Activated naive CD8-positive, alpha-beta T cell treated with anti-CD3 and anti-CD28 coated beads, Interleukin-2, amount 10 ng/mL, durations not matched to agents 7 days and 5 days (primary cell): ENCODE measurements at places on chromosomes 3 and 15. TPM values are rescaled to one million over a fixed set of nuclear protein-coding genes. Genes with fewer than 3 reads are reported as not detected.

- H3K4me1 ChIP-seq: peaks cover 6% of the 10 kb centered on the region
- no peak for DNase-seq
- H3K27ac ChIP-seq: no peak overlapping the region
- H3K4me3 ChIP-seq: no peak overlapping the region
Measured at GRCh38 chr3:106242781-106243180, 374.0 kb upstream of the CBLB start.

- no peak overlapping the region for H3K4me3 ChIP-seq
- DNase-seq: no peak
- no peaks in the 10 kb centered on the region for H3K36me3 ChIP-seq
- H3K4me1 ChIP-seq: no peaks in the 10 kb centered on the region
- H3K27ac ChIP-seq: no peak overlapping the region
Measured at GRCh38 chr15:93330912-93331544, 242.0 kb upstream of the RGMA start.

- H3K27me3 ChIP-seq: peaks cover 17% of the 10 kb centered on the region
- H3K36me3 ChIP-seq: no peaks in the 10 kb centered on the region
- no peak overlapping the region for H3K27ac ChIP-seq
- no peak for DNase-seq
Measured at GRCh38 chr15:38818157-38818790, 253.7 kb upstream of the RASGRP1 start.

DNA sequence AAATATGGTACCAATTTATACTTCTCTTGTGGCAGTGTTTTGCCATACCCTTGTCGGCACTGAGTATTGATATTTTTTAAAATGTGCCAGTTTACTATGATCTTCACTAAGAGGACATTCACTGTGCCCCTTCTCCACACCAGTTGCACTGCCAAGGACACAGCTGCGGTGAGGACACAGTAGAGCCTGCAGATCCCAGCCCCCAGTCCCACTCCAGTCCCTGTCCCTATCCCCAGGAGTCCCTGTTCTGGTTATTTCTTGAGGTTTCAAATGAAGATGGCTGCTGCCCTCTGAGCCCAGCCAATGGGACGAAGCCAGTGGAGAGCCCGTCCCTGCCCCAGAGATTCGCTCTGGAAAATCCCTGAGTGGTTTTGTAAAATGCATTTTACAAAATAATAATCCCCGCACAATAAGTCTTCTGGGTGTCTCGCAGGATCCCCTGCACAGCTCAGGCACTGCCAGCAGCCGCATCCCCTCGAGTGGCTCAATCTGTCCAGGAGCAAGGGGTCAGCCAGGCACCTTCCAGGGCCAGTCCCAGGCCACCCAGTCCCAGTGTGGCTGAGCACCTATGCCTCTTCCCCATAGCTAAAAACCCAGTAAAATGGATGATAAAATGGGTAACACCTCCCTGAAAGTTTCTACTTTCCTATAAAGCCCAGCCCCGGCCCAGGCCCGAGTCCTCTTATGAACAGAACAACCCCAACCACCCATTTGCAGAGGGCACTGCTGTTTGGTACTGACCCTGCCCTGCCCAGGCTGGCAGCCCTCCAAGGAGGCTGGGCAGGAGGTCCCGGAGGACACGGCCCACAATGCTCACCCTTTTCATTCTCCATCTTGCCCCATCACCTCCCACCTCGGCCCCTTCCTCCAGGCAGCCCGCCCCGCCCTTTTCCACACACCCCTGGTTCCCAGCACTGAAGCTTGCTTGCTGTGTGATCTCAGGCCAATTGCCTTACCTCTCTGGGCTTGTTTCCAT, 91.1 kb downstream of the VGLL4 start:
- H3K4me1 ChIP-seq: peaks cover under 1% of the 10 kb centered on the region
- H3K36me3 ChIP-seq: peaks cover 29% of the 10 kb centered on the region
- no peaks in the 10 kb centered on the region for H3K27me3 ChIP-seq
- DNase-seq: no peak

- no peak overlapping the region for H3K4me3 ChIP-seq
- peaks cover 5% of the 10 kb centered on the region for H3K27me3 ChIP-seq
- DNase-seq: peak; percentile 51
- no peak overlapping the region for H3K27ac ChIP-seq
Measured at GRCh38 chr15:77702211-77702957, 69.7 kb upstream of the LINGO1 start.

DNA sequence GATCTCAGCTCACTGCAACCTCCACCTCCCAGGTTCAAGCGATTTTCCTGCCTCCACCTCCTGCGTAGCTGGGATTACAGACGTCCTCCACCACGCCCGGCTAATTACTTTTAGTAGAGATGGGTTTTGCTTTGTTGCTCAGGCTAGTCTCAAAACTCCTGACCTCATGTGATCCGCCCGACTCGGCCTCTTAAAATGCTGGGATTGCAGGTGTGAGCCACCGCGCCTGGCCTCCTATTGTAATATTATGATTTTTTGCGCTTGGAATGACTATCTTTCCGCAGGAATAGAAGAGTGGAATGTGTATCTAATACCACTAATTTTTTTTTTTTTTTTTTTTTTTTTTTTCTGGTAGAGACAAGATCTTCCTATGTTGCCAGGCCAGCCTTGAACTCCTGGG, 1.8 kb downstream of the ARL8B start:
- no peaks in the 10 kb centered on the region for H3K36me3 ChIP-seq
- no peak for DNase-seq
- peak overlapping the region; percentile 60 for H3K4me3 ChIP-seq
- peaks cover 23% of the 10 kb centered on the region for H3K4me1 ChIP-seq
- H3K27me3 ChIP-seq: no peaks in the 10 kb centered on the region

GRCh38 chr15:78879517-78880241, 7.0 kb downstream of the MORF4L1 start:
- peaks cover 22% of the 10 kb centered on the region for H3K36me3 ChIP-seq
- no peaks in the 10 kb centered on the region for H3K27me3 ChIP-seq
- H3K4me1 ChIP-seq: peaks cover 41% of the 10 kb centered on the region

GRCh38 chr15:70252951-70253320, 155.2 kb upstream of the TLE3 start:
- peaks cover 12% of the 10 kb centered on the region for H3K27me3 ChIP-seq
- peaks cover 4% of the 10 kb centered on the region for H3K36me3 ChIP-seq
- H3K4me3 ChIP-seq: no peak overlapping the region
- no peak overlapping the region for H3K27ac ChIP-seq
- H3K4me1 ChIP-seq: peaks cover 36% of the 10 kb centered on the region
- no peak for DNase-seq

- H3K36me3 ChIP-seq: peaks cover 3% of the 10 kb centered on the region
- H3K27ac ChIP-seq: no peak overlapping the region
- peaks cover 14% of the 10 kb centered on the region for H3K4me1 ChIP-seq
- DNase-seq: no peak
- H3K4me3 ChIP-seq: no peak overlapping the region
Measured at GRCh38 chr15:52217186-52217585, 26.0 kb upstream of the GNB5 start.

GRCh38 chr15:65623103-65623502, 1.4 kb downstream of the SLC24A1 start:
- no peak overlapping the region for H3K4me3 ChIP-seq
- no peak for DNase-seq
- H3K27me3 ChIP-seq: no peaks in the 10 kb centered on the region
- H3K36me3 ChIP-seq: peaks cover 2% of the 10 kb centered on the region
- H3K27ac ChIP-seq: no peak overlapping the region

DNA sequence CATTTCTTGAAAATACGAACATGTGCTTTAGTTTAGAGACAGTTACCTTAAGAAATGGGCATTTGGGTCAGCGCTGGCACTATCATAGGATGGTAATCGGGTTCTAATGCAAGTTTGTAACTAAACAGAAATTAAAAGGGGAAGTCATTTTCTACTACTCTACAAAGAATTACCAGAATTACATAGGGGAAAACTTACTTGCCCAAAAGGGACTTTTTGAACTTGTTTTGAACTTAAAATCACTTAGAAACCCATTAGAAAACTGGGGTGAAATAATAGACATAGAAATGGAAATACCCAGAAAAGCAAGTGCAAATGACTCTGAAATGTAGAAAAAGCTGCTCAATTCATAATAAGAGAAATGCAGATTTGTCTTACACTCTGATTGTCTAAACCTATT, 44.9 kb downstream of the SPATA16 start:
- no peak overlapping the region for H3K27ac ChIP-seq
- no peak overlapping the region for H3K4me3 ChIP-seq
- H3K4me1 ChIP-seq: no peaks in the 10 kb centered on the region

GRCh38 chr3:37916685-37917084, 55.0 kb downstream of the CTDSPL start:
- DNase-seq: no peak
- no peak overlapping the region for H3K27ac ChIP-seq
- peaks cover 2% of the 10 kb centered on the region for H3K4me1 ChIP-seq
- H3K27me3 ChIP-seq: peaks cover 35% of the 10 kb centered on the region
- H3K4me3 ChIP-seq: no peak overlapping the region

GRCh38 chr3:172089250-172089649, 49.9 kb downstream of the FNDC3B start:
- no peak for DNase-seq
- peaks cover 12% of the 10 kb centered on the region for H3K36me3 ChIP-seq
- no peaks in the 10 kb centered on the region for H3K27me3 ChIP-seq
- H3K27ac ChIP-seq: no peak overlapping the region

DNA sequence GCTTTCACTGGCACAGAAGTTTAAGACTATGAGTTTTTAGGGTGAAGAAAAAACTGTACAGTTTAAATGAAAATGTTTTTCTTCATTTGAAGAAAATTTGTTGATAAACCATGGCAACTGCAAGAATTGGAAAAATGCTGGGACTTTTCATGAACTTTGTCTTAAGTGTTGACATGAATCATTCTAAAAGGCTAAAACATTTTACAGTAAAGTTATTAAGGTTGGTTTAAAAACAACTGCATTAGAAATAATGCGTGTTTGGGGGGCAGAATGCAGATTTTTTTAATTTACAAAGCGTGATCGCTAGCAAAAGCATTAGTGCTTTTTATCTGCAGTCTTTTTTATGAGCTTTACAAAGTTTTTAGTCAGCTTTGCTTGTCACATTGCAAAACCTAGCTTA, 601.9 kb upstream of the TGFBR2 start:
- no peak for DNase-seq
- no peak overlapping the region for H3K27ac ChIP-seq
- H3K4me3 ChIP-seq: no peak overlapping the region
- H3K27me3 ChIP-seq: peaks cover 5% of the 10 kb centered on the region
- no peaks in the 10 kb centered on the region for H3K36me3 ChIP-seq
- no peaks in the 10 kb centered on the region for H3K4me1 ChIP-seq

DNA sequence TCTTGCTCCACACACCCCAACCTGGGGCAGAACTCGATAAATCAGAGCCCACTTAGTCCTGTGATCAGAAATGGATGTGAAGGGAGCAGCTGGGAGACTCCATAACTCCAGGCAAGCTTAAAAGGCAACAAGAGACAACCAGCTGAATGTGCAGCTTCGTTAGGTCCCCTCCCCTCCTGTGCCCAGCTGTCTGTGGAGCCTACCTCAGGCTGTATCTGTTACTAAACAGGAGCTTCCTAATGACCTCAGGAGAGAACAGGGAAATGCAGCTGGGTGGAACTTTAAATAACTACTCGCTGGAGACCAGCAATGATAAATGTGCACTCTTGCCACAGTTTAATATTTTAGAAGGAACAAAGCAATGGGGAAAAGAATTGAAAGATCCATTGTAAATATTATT, 25.9 kb downstream of the SLC9A9 start:
- peak overlapping the region; percentile 30 for H3K27ac ChIP-seq
- H3K4me1 ChIP-seq: peaks cover 24% of the 10 kb centered on the region

DNA sequence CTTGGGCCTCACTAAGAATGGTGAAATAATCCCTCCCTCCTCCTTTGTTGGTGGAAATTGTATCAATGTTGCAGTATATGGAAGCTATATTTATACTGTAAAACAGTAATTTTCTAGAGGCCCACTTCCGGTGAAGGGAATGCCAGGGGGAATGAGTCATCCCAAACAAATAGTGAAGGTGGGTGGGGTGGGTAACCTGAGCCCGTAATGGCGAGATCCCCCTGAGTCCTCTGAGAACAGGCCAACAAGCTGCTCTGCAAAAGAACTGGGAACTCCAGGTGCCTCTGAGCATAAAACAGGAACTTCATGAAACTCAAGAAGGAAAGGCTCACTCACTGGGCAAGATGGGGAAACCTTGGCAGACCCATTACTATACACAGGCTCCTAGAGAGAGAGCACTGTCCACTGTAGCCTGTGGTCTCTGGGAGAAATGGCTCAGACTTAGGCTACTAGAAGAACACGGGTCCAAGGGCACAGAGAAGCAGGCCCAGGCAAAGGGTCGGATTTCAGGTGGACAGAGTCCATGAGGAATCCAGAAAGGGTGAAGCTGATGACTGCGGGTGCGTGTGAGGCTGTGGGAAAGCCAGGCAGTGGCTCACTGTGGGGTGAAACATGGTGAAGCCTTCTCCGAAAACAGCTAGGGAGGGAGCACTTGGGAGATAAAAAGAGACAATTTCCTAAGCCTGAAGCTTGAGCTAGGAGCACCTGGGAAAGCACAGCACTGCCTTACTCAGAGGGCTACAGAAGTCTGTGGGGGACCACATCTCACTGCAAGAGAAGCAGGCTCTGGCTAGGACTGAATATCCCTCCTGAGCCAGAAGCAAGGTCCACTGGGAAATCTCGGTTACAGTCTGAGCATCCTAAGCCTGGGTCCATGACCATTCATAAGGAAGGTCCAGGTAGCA, 19.8 kb downstream of the LARP6 start:
- DNase-seq: no peak
- H3K36me3 ChIP-seq: no peaks in the 10 kb centered on the region
- H3K27ac ChIP-seq: no peak overlapping the region
- H3K4me3 ChIP-seq: no peak overlapping the region
- H3K4me1 ChIP-seq: no peaks in the 10 kb centered on the region

DNA sequence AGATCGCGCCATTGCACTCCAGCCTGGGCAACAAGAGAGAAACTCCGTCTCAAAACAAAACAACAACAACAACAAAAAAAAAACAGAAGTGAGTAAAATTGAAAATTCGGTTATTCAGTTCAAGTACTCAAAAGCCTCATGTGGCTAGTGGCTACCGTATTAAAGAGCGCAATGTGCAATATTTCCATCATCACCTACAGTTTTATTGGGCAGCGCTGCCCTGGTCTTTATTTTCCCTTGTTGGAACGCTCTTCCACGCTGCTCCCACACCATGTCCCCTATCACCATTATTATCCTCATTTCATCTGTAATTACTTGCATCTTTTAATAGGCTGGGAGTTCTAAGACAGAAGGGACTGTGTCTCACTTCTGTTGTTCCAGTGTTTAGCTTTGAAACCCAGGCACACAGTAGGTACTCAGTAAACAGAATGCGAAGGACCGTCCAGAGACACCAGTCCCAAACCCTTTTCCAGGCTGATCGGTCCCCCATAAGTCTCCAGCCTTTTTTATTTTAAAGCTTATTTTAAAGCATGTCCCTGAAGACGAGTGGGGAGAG, 423 bp upstream of the HACD3 start:
- peaks cover 5% of the 10 kb centered on the region for H3K36me3 ChIP-seq
- H3K27ac ChIP-seq: peak overlapping the region; percentile 68
- peak overlapping the region; percentile 76 for H3K4me3 ChIP-seq
- no peak for DNase-seq
- H3K4me1 ChIP-seq: peaks cover 26% of the 10 kb centered on the region
- peaks cover 2% of the 10 kb centered on the region for H3K27me3 ChIP-seq

The GNL3 gene
- total RNA-seq: 75.9 TPM

The ZNF80 gene
- 5.1 TPM for total RNA-seq

The SNTN gene
- total RNA-seq: not detected

The SNX22 gene
- 1.1 TPM for total RNA-seq

The ZNF770 gene
- total RNA-seq: 43.3 TPM

The HTR3E gene
- total RNA-seq: not detected

The CPLX3 gene
- total RNA-seq: 0.28 TPM

The TMEM212 gene
- not detected for total RNA-seq

The PRR23C gene
- not detected for total RNA-seq

The MBD4 gene
- 49.0 TPM for total RNA-seq

The ALS2CL gene
- total RNA-seq: 4.5 TPM

The KLHL40 gene
- total RNA-seq: not detected

The FAM98B gene
- 24.1 TPM for total RNA-seq

The COPG1 gene
- 131 TPM for total RNA-seq

The OR5K3 gene
- total RNA-seq: not detected

The KCNH8 gene
- total RNA-seq: not detected

The RLBP1 gene
- not detected for total RNA-seq

The GOLGA8R gene
- 35.4 TPM for total RNA-seq
